ENCODE measurements at places on chromosomes 6 and 20.

- H3K4me1 ChIP-seq, result peaks cover 27% of the 10 kb centered on the region
- no peak overlapping the region for H3K4me3 ChIP-seq
- no peaks in the 10 kb centered on the region for H3K27me3 ChIP-seq
- peak overlapping the region; percentile 65 for H3K27ac ChIP-seq
- no peak for DNase-seq
These were observed 55.5 kb downstream of the SLC22A2 start for GRCh38 chr6:160203076-160203475.

- H3K27ac ChIP-seq, result peak overlapping the region; percentile 91
- DNase-seq, result no peak
- no peaks in the 10 kb centered on the region for H3K36me3 ChIP-seq
- H3K4me3 ChIP-seq, result no peak overlapping the region
- peaks cover 24% of the 10 kb centered on the region for H3K4me1 ChIP-seq
These were observed 3.7 kb upstream of the FASTKD5 start for GRCh38 chr20:3163099-3164042.

GRCh38 chr6:11143394-11144371 is 32.2 kb upstream of the ERVFRD-1 start:
- no peak overlapping the region for H3K27ac ChIP-seq
- no peaks in the 10 kb centered on the region for H3K4me1 ChIP-seq
- no peaks in the 10 kb centered on the region for H3K27me3 ChIP-seq
- no peak overlapping the region for H3K4me3 ChIP-seq

GRCh38 chr6:96394727-96395126 is 126.9 kb upstream of the UFL1 start:
- no peaks in the 10 kb centered on the region for H3K36me3 ChIP-seq
- no peaks in the 10 kb centered on the region for H3K4me1 ChIP-seq
- no peak overlapping the region for H3K27ac ChIP-seq
- no peak for DNase-seq
- H3K4me3 ChIP-seq, result no peak overlapping the region
- H3K27me3 ChIP-seq, result no peaks in the 10 kb centered on the region

GRCh38 chr6:82989736-82990290 is 75.8 kb downstream of the UBE3D start:
- no peak for DNase-seq
- no peaks in the 10 kb centered on the region for H3K36me3 ChIP-seq
- H3K4me3 ChIP-seq, result no peak overlapping the region

DNA sequence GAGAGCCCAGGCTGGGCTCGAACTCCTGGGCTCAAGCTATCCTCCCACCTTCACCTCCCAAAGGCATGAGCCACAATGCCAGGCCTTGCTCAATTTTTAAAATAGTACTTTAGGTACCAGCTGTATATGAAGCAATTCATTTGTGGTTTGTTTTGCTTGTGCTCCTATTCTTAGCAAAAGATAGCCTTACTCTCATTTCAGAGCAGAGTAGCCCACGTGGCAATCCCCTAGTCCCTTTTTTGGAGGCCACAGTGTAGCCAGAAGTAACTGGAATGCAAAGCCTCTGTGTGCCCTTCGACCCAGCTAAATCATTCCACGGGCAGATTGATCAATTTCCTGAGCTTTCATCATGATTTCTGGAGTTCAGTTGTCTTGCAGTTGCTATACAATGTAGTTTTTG is 372.2 kb downstream of the NRN1 start:
- no peak for DNase-seq
- no peak overlapping the region for H3K27ac ChIP-seq
- H3K4me1 ChIP-seq, result no peaks in the 10 kb centered on the region
- H3K36me3 ChIP-seq, result no peaks in the 10 kb centered on the region
- no peak overlapping the region for H3K4me3 ChIP-seq

DNA sequence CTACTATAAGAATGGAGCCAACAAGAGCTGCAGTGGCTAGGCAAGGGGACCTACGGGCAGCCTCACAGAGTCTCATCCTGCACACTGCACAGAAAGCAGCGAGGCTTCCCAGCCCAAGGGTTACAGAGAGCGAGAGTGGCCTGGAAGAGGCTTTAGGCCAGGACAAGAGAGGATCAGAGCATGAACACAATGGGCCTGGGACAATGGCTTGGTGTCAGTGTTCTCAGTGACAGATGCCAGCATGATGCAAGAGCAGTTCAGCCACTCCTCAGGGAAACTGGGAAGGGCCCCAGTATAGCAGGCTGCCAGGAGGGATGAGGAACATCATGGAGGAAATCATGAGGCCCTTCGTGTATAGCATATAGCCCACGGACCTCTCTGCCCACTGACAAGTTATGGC is 108.0 kb downstream of the NUS1 start:
- H3K4me3 ChIP-seq, result no peak overlapping the region
- H3K36me3 ChIP-seq, result no peaks in the 10 kb centered on the region
- no peak for DNase-seq
- H3K27ac ChIP-seq, result no peak overlapping the region

DNA sequence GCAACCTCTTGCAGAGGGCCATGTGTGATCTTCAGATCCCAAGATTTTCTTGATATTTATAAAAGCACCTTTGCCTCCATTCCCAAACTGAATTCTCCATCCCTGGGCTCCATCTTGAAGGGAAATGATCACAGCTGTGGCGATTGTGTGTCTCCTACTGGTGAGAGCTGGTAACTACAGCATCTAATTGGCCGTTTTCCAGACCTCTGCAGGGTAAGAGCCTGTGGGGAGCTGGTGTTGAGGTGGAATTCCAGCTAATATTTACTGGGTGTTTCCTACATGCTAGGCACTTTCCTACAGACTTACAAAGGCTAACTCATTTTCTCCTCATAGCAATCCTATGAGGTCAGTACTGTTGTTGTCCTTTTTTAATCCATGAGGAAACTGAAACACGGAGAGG is 59.2 kb upstream of the FNDC1 start:
- H3K4me3 ChIP-seq, result no peak overlapping the region
- no peaks in the 10 kb centered on the region for H3K36me3 ChIP-seq
- H3K27ac ChIP-seq, result no peak overlapping the region
- DNase-seq, result peak; percentile 38

- H3K27me3 ChIP-seq, result no peaks in the 10 kb centered on the region
- H3K4me1 ChIP-seq, result no peaks in the 10 kb centered on the region
- H3K27ac ChIP-seq, result peak overlapping the region; percentile 35
- no peak overlapping the region for H3K4me3 ChIP-seq
- no peaks in the 10 kb centered on the region for H3K36me3 ChIP-seq
These were observed 11.3 kb downstream of the NT5E start for GRCh38 chr6:85460921-85461797.

- H3K36me3 ChIP-seq, result peaks cover 43% of the 10 kb centered on the region
- DNase-seq, result no peak
- no peak overlapping the region for H3K4me3 ChIP-seq
- H3K27ac ChIP-seq, result no peak overlapping the region
These were observed 33.5 kb downstream of the TM9SF4 start for GRCh38 chr20:32142991-32143390.

GRCh38 chr6:164210783-164211182 is 796.3 kb downstream of the QKI start:
- no peaks in the 10 kb centered on the region for H3K27me3 ChIP-seq
- H3K4me1 ChIP-seq, result no peaks in the 10 kb centered on the region
- H3K27ac ChIP-seq, result no peak overlapping the region
- H3K36me3 ChIP-seq, result no peaks in the 10 kb centered on the region

DNA sequence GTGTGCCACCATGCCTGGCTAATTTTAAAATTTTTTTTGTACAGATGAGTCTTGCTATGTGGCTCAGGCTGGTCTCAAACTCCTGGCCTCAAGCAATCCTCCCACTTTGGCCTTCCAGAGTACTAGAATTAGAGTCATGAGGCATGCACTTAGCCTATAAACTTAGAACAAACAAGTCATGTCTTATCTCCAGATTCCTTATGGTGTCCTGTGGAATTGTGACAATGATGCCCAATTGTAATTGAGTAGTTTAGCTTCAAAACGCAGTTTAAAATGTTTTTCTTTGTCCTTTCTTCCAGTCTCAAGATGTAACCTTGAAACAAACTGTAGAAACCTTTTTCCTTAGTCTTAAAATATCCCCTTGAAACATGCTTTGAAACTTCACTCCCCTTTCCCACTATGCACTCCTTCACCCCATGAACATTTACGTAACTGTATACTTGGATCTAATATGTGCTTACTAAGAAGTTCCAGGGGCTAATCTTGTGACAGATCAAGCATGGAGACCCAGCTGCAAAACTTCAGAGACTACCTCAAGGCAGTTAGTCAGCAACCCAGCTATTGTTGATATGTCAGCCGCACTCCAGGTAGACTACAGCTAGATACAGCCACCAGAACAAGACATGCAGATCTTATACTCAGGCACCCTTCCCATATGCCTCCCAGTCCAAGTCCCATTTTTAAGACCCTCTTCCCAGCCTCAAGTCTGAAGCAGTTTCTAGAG is 46.2 kb downstream of the MAN1A1 start:
- H3K4me3 ChIP-seq, result no peak overlapping the region
- no peaks in the 10 kb centered on the region for H3K27me3 ChIP-seq

- peak; percentile 82 for DNase-seq
- H3K4me1 ChIP-seq, result peaks cover under 1% of the 10 kb centered on the region
- no peak overlapping the region for H3K27ac ChIP-seq
- peaks cover 57% of the 10 kb centered on the region for H3K36me3 ChIP-seq
These were observed 14.0 kb downstream of the MRPS18A start for GRCh38 chr6:43673444-43674084.

- H3K36me3 ChIP-seq, result no peaks in the 10 kb centered on the region
- no peak overlapping the region for H3K4me3 ChIP-seq
- no peak for DNase-seq
These were observed 277.7 kb upstream of the ECI2 start for GRCh38 chr6:4413073-4413472.

DNA sequence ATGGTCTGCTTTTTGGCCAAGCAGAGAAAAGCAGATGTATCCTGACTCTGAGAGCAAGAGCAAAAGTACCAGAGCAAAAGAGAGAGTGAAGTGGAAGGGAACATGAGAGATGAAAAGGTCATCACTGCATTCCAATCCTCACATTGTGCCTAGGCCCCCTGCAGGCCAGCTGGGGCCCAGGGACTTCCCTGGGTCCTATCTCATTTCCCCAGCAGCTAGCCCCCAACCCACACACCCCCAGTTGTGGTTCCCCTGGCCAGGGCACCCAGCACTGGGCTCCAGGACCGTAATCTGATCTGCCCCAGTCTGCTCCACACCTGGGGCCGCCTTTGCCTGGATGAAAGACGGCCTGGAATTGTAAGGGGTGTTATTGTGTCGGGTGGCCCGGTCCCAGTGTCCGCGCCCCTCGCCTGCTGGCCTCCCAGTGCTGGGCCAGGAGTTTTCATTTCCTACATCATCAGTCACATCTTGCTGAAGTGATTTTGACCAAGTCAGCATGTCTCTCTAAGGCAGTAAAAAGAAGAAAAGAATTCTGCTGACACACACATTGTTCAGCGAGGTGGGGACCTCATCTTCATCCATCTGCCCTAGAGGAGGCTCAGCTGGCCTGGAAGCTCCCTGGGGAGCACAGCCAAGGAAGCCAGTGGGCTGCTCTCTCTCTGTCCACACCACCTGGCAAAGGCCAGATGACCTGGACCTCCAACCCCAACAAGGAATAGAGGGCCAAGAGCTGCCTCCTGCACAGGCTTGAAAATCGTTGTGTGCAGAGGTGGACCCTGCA is 4.0 kb upstream of the BMP7 start:
- H3K27ac ChIP-seq, result no peak overlapping the region
- H3K4me3 ChIP-seq, result no peak overlapping the region
- no peaks in the 10 kb centered on the region for H3K36me3 ChIP-seq
- H3K27me3 ChIP-seq, result no peaks in the 10 kb centered on the region
- no peak for DNase-seq

- no peak for DNase-seq
- H3K27me3 ChIP-seq, result no peaks in the 10 kb centered on the region
- H3K4me1 ChIP-seq, result no peaks in the 10 kb centered on the region
- H3K27ac ChIP-seq, result no peak overlapping the region
These were observed 118.7 kb downstream of the EPHA7 start for GRCh38 chr6:93300661-93301060.

GRCh38 chr6:170003451-170004160 is 252.2 kb downstream of the ERMARD start:
- H3K36me3 ChIP-seq, result no peaks in the 10 kb centered on the region
- H3K4me3 ChIP-seq, result no peak overlapping the region
- no peaks in the 10 kb centered on the region for H3K4me1 ChIP-seq
- no peak overlapping the region for H3K27ac ChIP-seq
- DNase-seq, result no peak
- no peaks in the 10 kb centered on the region for H3K27me3 ChIP-seq

DNA sequence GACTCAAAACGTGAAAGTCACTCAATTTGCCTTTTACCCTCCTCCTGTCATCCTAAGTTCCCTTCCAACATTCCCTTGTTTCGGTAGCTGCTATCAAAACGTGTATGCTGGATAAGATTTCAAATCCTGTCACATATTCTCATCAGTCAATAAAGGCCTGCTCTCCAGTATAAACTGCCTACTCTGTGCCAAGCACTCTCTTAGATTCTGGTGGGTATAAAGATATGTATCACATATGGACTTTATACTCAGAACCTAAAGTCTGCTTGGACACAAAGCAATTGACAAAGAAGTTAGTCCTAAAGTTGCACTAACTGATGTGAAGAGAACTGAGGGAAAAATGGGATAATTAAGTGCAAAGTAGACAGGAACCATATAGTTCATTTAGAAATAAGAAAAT is 476.6 kb upstream of the MARCKS start:
- H3K4me1 ChIP-seq, result peaks cover 4% of the 10 kb centered on the region
- H3K27me3 ChIP-seq, result no peaks in the 10 kb centered on the region
- no peak overlapping the region for H3K4me3 ChIP-seq
- H3K27ac ChIP-seq, result no peak overlapping the region
- no peaks in the 10 kb centered on the region for H3K36me3 ChIP-seq
- DNase-seq, result no peak

DNA sequence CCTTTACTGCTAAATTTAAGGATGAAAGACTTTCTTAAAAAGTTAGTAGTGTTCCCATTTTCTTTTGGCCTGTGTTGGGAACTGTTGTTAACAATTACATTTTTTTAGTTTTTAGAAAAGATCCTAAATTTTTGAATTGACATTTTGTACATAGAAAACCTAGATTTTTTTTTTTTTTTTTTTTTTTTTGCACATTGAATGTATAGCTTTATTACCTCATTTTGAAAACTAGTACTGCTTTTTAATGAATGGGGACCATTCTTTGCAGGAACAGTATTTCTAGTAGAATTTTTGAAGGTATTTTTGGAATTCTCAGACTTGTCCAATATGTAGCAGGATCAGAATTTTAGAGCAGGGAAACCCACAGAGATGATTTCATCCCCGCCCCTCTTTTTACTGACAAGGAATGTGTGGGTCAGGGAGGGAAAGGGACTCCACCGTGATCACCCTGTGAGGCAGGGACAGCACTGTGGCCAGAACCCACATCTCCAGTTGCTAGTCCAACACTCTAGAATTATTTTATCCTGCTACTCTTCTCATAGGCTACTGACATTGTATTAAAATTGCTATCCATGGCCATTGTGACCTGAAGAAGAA is 154.4 kb upstream of the SUPT3H start:
- H3K4me3 ChIP-seq, result no peak overlapping the region
- DNase-seq, result no peak
- H3K4me1 ChIP-seq, result no peaks in the 10 kb centered on the region
- H3K27me3 ChIP-seq, result no peaks in the 10 kb centered on the region
- H3K36me3 ChIP-seq, result no peaks in the 10 kb centered on the region

GRCh38 chr20:61185181-61185580 is 66.9 kb upstream of the CDH4 start:
- no peaks in the 10 kb centered on the region for H3K4me1 ChIP-seq
- no peak overlapping the region for H3K27ac ChIP-seq
- peaks cover 2% of the 10 kb centered on the region for H3K27me3 ChIP-seq
- no peaks in the 10 kb centered on the region for H3K36me3 ChIP-seq

Data from kidney (tissue), 22 donors.